ENCODE measurements at places on chromosomes 6 and 20. TPM values are rescaled to one million over a fixed set of nuclear protein-coding genes. Genes with fewer than 3 reads are reported as not detected.

The MUCL3 gene
- 0.01 TPM for polyA plus RNA-seq

The FAM83D gene
- 11.6 TPM for polyA plus RNA-seq

The SLC13A3 gene
- polyA plus RNA-seq: not detected

The PRL gene
- not detected for polyA plus RNA-seq

The GSTA3 gene
- polyA plus RNA-seq: not detected

The SNAP91 gene
- polyA plus RNA-seq: 0.81 TPM

The PROKR2 gene
- not detected for polyA plus RNA-seq

The BNIP5 gene
- 17.2 TPM for polyA plus RNA-seq

The APOM gene
- polyA plus RNA-seq: 7.2 TPM

The TGM2 gene
- polyA plus RNA-seq: 92.7 TPM

The TXLNB gene
- 0.54 TPM for polyA plus RNA-seq

The C20orf144 gene
- not detected for polyA plus RNA-seq

The DEFB126 gene
- not detected for polyA plus RNA-seq

The ASIP gene
- 0.30 TPM for polyA plus RNA-seq

The ELMO2 gene
- 17.3 TPM for polyA plus RNA-seq

The PRRT1 gene
- polyA plus RNA-seq: 4.6 TPM

The PPP1R3G gene
- polyA plus RNA-seq: not detected

The OPRM1 gene
- polyA plus RNA-seq: 0.09 TPM

The SOD2 gene
- 81.6 TPM for polyA plus RNA-seq

The C6orf132 gene
- polyA plus RNA-seq: 52.4 TPM

The CCN2 gene
- 1.3 TPM for polyA plus RNA-seq

The ZNF334 gene
- polyA plus RNA-seq: 0.89 TPM
